ENCODE measurements at places on chromosomes 7 and 10.
A peak's percentile ranks its signal among the peaks of the same experiment; 100 is the strongest.

DNA sequence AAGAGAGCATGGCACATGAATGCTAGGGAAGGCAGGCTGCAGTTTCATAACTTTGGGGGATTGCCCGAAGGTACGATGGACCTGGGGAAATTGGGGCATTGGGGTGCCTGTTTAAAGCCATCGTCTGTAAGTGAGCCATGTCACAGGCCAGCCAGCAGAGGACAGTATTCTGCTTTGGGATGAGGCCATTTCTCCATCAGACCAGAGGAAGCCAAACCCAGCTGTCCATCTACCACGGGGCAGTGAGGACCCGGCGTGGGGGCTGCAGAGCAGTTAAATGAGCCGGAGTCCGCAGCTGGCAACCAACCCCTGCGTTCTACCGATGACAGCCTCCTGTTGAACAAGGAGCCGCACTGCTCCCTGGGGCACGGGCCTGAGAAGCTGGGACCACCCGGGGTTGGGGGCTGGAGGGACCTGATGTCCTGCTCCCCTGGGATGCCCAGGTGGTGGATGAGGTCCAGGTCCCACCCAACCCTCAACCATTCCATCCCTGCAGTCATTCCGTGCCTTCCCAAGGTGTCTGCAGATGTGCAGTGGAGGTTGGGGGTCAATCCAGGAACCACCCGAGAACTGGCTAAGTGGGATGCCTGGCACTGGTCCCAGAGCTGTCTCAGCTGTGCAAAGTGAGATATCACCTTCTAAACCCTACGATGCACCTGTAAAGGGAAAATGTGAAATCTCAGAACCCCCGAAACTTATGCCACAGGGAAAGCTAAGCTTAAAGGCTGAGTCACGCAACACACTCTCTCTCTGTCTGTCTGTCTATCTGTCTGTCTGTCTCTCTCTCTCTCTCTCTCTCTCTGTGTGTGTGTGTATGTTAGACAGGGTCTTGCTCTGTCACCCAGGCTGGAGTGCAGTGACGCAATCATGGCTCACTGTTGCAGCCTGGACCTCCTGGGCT, 12.1 kb upstream of the RHBDD2 start:
- peak; percentile 63 for DNase-seq

DNA sequence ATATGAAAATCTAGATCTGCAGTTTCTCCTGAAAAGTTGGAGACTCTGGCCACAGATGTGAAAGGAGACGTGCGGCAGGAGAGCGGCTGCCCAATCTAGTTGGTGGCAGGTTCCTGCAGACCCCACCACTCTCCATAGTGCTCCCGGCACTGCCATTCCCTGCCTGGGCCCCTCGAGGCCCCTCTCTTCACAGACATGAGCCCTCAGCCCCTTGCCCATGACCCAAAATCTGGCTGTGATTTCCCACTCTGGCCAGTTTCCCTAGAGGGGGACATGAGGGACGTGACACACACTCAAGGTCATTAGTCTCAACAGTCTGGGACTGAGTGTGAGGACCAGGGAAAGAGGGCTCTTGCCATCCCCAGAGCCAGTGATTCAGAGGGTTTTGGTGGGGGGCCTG, 138.7 kb downstream of the PTPN20 start:
- no peak for DNase-seq

GRCh38 chr10:47283101-47283630, 16.8 kb upstream of the GDF10 start:
- DNase-seq, result no peak

DNA sequence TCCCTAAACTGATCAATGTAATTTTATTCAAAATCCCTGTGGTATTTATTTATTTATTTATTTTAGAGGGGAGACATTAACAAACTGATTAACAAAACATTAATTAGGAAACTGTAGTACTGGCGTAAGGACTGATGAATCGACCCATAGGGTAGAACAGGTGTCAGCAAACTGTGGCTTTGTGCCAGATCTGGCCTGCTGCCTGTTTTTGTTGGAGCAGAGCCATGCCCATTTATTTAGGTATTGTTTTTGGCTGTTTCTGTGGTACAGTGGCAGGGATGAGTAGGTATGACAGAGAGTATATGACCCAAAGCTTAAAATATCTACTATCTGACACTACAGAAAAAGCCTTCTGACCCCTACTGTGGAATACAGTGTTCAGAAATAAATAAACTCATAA, 332.5 kb upstream of the ETV1 start:
- no peak for DNase-seq

DNA sequence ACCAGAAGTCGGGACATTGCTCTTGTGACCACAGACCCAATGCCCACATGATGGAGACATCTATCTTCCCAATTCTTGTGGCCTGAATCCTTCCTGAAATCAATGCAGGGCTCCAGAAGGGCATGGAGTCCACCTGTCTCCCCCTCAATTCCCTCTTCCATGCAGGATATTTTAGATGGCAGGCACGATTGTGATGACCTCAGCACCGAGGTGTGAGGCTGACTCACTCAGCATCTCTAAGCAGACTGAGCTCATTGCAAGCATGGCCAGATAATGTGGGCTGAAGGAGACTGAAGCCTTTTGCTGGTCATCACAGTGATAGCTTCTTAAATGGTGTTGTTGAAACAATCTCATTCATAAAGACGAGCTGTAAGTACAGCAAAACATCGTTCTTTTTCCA, 374.9 kb upstream of the PODXL start:
- no peak for DNase-seq

DNA sequence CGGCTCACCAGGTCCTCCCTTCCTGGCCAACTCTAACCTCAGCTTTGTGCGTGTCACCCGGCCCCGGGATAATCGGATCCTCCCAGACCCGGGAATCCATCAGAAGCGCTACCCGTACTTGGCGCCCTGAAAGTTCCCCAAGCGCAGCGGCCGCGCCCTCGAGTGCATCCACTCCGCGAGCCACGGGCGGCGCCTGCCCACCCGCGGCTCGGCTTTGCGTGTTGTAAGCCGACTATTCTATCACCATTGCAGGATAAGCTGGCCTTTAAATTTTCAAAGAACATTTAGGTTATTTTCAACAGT, 35.7 kb upstream of the EBLN1 start:
- peak; percentile 27 for DNase-seq

GRCh38 chr10:118042336-118042735, 4.4 kb downstream of the RAB11FIP2 start:
- DNase-seq, result no peak

GRCh38 chr7:46239846-46240245, 318.8 kb upstream of the IGFBP3 start:
- DNase-seq, result no peak

DNA sequence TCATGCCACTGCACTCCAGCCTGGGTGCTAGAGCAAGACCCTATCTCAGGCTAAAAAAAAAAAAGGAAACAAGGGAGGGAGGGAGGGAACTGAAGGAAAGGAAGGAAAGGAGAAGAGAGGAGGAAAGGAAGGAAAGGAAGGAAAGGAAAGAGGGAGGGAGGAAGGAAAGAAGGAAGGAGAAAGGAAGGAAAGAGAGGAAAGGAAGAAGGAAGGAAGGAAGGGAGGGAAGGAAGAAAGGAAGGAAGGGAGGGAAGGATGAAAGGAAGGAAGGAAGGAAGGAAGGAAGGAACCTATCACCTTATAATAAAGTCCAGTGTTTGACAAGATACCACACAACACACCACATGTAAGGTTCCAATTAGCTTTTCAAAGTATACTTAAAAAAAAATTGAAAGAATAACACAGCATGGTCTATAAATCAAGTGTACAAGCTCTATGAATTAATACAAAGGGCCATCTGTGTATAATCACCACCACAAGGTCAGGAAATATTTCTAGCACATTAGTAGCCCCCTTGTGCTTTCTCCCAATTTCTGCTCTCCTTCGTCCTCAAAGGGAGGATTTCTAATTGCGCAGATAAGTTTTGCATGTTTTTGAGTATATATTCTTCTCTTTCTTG, 26.4 kb downstream of the RNF216 start:
- DNase-seq, result no peak

DNA sequence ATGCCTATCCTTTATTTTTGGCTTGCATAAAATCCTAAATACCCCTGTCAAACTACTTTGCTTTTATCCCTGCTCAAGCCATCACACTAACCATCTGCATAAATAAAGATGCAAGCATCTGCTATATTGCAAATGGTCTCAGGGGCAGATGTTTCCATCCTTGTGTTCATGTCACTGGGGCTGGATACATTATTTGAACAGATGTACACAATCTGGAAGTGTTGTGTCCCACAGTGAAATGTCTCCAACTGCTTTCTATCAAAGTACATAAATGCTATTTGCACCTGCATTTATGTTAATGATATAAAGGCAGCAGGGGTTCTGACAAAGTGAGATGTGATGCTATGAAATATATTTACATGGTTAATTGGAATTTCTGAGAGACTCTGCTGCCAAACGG, 163.1 kb downstream of the ZNF438 start:
- no peak for DNase-seq

DNA sequence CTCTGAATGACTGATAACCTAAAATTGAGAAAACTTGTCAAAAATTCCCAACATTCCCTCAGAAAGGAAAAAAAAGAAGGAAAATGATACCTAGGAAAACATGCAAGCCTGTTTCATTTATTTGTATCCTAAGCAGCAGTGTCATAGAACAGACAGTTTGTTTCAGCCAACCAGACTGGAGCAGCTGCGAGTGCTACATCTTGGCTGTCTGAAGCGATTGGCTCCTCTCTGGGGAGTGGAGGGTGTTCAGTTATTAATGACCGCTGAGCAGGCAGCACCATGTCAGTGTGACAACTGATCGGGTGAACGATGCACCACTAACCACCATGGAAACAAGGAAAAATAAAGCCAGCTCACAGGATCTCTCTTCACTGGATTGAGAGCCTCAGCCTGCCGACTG, at the start of gene LRRN3:
LRRN3 (plus strand) TSS at position 282 of the 400 bp plus-strand sequence. CDS start 31,646 bp downstream, outside the sequence.
- DNase-seq, result peak; percentile 79

DNA sequence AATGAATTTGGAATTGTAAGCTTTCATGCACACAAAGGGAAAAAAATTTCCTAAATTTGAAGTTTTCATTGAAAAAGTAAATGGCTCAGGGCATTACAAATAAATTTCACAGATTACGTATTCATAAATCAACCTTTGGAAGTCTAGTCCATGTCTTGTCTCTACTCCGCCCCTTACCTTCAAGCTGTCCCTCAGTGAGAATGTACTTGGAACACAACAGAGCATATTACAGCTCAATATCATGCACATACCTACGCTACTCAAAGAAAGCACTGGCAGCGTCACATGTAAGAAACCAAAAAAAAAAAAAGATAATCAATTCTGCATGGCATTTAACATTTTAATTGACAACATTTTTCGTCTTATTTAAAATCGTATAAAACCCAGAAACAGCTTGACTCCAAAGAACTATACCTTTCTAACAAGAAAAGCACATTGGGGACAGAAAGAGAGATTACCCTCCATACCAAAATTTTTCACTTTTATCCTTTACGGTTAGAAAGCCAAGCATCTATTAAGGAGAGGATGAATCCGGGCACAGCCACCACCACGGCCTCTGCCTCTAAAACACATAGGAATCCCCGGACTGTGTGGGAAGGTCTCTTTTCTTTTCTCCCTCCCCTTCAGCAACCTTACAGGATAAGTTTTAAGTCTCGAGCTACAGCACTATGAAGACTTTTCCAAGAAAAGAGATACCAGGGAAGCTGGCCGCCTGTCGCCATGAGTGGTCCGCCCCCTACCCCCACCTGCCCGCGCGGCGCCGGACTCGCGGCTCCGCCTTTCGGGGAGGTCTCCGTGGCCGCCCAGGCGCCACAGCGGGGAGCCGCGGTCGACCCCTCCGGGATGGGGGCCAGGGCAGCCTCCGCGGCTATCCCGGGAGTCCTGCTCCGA, 1.1 kb downstream of the JMJD1C start:
- no peak for DNase-seq

- DNase-seq, result peak; percentile 67
Measured at GRCh38 chr10:89217057-89217990, 10.2 kb upstream of the CH25H start.

DNA sequence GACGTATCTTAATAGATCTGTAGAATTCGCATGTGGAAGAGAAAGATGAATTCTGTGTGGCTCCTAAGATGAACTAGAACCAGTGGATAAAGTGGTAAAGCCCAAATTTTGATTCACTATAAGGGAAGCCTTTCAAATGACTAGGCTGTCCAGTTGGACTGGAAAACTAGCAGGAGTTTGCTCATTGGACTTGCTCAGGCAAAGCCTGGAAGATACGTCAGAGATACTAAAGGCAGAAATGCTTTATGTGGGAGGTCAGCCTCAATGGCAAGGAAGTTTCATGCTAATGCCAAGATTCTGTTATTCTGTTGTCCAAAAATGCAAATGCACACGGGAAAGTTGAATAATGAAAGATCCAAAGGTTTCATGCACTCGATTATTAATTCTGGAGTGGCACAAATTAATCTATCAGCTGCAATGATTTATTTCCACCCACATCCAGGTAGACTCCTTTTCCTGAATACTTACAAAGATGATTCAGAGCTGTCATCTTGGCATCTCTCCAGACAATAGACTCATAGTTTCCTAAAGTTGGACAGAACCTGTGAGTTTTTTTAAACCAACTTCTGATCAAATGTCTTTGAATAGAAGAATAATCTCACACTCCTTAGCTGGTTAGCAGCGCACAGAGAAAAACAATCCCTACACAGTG, 20.5 kb upstream of the PPP1R3C start:
- no peak for DNase-seq

DNA sequence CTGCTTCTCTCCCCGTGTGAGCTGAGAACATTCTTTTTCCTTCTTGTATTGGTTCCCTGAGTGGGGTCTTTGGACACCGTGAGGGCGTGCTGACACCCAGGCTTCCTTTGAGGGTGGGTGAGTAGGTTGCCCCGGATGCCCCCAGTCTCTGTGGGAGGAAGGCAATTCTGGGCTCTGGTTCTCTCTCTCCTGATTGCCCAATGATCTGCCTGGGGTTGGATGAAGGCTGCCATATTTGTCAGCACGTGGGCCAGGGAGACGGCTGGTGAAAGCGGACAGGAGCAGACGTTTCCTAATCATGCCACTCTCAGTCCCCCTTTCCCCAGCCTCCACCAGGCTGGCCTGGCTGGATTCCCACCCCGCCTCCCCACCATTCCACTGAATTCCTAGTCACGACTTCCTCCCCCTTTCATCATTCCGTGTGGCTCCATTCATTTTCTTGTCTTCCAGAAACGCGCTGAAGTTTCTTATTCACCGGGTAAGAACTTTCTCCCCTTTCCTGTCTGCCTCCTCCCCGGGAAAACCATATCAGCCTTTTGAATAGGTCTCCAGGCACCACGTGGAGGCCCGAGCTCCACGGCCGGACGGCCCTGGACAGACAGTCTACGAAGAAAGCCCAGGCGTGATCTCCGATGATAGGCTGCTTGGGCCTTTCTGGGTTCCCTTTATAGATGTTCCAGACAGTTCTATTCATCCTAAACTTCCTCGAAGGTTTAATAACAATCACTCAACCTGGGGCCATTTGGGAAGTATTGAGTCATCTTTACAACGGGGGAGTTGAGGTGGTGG, 98.7 kb upstream of the NPTX2 start:
- DNase-seq, result no peak
